ENCODE measurements at places on chromosomes 12 and 14.
A peak's percentile ranks its signal among the peaks of the same experiment; 100 is the strongest.

DNA sequence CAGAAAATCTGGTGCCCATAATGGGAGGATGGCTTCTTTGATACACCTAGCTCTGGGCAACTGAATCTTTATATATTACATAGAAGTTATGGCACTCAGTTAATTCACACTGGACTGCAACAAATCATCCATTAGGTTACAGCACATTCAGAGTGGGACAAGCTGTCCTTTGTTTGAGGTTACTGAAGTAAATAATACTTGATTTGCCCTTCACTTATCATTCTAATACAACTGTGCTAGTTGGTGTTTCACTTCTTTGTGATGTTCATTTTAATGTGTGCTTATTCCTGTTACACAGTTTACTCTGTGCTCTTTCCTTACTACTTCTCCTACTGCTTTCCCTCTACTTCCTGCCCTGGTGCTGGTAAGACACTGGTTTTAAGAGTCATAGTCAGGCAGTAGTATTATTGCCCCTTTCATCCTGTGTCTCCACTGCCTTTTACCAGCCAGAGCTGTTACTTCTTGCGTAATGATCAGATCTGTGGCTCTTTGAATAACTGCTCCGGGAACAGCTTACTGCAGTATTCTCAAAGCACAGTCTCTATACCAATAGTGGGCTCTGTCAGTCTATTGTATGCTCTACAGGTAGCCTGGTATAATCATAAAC is 36.4 kb upstream of the GXYLT1 start:
- DNase-seq: no peak

GRCh38 chr12:2322554-2323120 is 269.9 kb downstream of the CACNA1C start:
- no peak for DNase-seq

- DNase-seq: no peak
These were observed 910 bp upstream of the SRP54 start for GRCh38 chr14:34981743-34982420.

DNA sequence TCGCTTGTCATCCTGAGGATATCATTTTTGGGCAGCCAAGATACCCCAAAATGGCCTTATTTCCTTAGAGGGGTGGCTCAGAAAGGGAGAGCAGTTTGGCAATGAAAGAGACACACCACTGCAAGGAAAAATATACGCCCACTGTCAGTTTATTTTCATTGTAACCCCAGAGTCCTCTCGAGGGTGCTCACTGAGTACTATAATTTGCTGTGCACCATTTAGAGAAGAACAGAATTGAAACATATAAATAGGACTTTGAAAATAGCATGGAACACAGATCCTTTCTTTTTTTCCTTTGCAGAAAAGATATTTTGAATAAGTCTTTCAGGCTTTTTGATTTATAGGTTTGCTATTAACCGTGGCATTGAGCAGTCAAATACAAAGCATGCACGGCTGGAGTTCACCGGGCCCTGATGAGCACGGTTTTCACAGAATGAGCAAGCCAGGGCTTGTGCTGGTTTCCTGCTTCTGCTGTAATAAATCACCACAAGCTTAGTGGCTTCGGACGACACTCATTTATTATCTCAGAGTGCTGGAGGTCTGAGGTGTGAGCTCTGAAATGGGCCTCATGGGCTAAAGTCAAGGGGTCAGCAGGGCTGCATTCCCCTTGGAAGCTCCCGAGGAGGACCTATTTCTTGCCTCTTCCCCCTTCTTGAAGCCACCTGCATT is 152.3 kb downstream of the ZNF664 start:
- no peak for DNase-seq

GRCh38 chr12:111298582-111299436 is 70.1 kb downstream of the PHETA1 start:
- peak; percentile 14 for DNase-seq

All from stimulated activated CD8-positive, alpha-beta memory T cell treated with anti-CD3 and anti-CD28 coated beads, Interleukin-15, amount 100 ng/mL, for 1 hour (primary cell).